Activated CD4-positive, alpha-beta T cell treated with anti-CD3 and anti-CD28 coated beads, Interleukin-2, amount 50 U/mL, for 4 hours (primary cell): ENCODE measurements at places on chromosomes 1 and 21.
A peak's percentile ranks its signal among the peaks of the same experiment; 100 is the strongest.

- no peak for DNase-seq
These were observed 81.2 kb upstream of the TMPRSS2 start for GRCh38 chr21:41589131-41589530.

DNA sequence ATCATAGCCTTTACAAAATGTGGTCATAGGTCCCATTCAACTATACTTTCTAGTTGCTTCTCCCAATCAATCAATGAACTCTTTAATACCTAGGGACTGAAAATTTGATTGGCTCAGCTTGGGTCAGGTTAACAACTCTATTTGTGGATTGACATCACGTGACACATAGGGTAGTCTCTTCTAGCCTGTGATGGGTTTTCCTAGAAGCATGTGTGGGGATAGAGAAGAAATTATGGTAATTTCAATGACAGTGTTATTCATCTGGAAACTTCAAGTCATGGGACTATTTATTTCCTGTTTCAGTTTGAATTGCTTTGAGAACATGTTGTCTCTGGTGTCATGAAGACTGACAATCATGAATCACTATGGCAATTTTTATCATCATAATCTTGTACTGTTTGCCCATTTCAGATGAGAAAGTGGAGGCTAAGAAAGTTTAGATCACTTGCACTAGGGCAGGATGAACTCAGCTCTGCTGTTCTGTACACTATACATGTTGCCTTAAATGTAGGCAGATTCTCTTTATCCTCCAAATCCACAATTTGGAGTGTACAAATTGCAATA lies 529.9 kb upstream of the BEND5 start:
- DNase-seq: no peak

DNA sequence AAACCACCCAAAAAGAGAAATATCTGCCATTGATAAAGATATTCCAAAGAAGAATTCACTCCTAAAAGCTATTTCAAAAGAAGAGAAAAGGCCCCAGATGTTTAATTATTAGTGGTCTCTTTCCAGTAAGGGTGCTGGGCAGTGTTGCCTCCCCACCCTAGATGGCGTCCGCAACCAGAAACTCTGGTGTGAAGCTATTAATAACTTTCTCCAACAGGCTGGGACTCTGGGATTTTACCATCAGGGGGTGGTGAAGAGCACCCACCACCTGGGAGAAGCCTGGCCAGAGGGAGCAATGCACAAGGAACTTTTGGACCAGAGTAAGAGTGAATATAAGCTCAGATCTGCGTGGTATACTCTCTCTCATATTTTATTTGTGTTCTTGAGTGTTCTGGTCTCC lies 115.4 kb upstream of the TIAM1 start:
- DNase-seq: no peak

GRCh38 chr1:9110669-9111356 lies 18.1 kb downstream of the GPR157 start:
- peak; percentile 81 for DNase-seq

DNA sequence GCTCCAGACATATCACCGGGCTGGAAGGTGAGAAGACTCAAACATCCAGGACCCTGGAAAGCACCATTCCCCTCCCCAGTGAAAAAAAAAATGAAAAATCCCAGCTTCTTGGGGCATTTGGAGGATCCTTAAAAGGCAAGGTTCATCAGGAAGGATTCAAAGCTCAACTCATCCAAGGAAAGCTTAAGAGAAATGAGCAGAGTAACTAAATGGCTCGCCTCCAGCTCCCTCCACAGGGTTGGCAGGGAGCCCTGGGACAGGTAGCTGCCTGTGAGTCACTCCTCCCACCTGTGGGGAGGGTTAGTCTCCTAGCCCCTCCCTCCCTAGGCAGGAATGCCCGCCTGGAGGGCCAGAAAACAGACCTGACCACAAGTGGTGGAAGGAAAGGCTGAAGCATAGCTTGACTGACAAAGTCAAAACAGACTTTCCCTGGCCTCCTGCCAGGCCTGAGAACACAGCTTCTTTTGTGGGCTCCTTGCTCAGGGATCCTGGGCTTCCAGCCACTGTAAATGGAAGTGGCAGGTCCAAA lies 712 bp upstream of the LAMB3 start:
- DNase-seq: peak; percentile 36

DNA sequence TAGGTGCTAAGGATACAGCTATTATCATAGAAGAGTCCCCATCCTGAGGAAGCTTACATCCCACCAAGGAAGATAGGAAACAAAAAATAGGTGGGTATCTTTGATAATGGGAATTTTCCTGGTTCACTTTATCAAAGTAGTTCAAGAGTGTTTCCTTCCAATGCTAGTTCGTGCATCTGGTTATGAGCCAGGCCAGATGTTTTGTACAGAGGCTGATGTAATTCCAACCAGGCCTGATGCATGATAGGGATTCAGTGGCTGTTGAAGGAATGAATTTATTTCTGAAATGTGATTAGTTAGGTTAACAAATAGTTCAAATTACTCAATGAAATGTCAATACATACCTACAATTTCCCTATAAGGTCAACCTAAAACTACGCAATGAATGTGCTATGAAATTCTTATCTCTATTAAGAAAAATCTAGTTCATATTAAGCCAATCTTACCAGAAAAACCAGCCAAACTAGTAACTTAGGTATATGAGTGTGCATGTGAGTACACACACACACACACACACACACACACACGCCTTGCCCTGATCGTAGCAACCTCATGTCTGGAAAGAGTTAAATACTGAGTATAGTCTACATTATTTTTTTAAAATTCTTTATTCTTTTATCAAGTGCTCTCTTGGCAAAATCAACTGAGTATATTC lies 9.5 kb upstream of the ZBTB18 start:
- DNase-seq: no peak

- no peak for DNase-seq
These were observed 6.2 kb downstream of the SPRR4 start for GRCh38 chr1:152976688-152977087.

- no peak for DNase-seq
These were observed 3.5 kb upstream of the ATP1B1 start for GRCh38 chr1:169103002-169103401.

- no peak for DNase-seq
These were observed 44.5 kb downstream of the PIK3R3 start for GRCh38 chr1:46087891-46088290.

- no peak for DNase-seq
These were observed 76.7 kb upstream of the ZNF326 start for GRCh38 chr1:89918127-89918793.

- no peak for DNase-seq
These were observed 25.5 kb upstream of the RBBP5 start for GRCh38 chr1:205147191-205147835.

GRCh38 chr1:96349896-96350295 lies 371.7 kb upstream of the PTBP2 start:
- no peak for DNase-seq

DNA sequence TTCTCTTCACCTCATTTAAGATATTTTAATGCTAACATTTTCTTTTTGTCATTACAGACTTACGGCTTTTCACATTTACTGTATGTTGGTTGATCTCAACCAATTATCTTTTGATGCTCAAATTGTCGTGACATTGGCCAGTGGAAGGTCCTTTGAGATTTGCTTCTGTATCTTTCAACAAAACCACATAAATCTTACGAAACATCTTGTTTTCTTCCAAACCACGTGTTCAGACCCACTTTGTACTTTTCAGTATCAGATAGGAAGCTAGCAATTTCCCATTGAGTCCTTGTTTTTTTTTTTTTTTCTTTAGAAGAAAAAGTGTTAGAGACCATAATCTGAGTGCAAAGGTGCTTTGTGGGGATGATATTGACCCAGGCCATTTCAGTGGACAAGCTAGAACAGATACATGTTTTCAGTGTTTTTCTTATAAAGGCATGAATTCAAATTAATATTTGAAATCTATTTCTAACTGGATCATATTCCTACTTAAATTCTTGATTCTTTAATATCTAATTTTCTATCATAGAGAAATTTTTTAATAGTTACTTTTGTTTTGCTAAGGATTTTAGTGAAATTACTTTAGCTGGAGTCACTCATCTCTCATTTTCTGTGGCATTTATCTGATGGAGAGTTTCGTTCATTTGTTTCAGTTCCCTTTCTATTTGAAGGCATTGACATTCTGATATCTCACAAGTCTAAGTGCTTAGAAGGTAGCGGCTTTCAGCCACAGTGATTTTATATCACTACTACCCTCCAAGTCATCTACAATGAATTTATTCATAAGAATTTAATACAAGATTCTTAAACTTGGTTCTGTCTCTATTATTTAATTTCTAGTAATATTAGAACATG lies 26.7 kb downstream of the ATG4C start:
- no peak for DNase-seq

- no peak for DNase-seq
These were observed 255.7 kb upstream of the FMN2 start for GRCh38 chr1:239835946-239836440.
